ENCODE measurements at places on chromosomes 4 and X. TPM values are rescaled to one million over a fixed set of nuclear protein-coding genes. Genes with fewer than 3 reads are reported as not detected.
A peak's percentile ranks its signal among the peaks of the same experiment; 100 is the strongest.

DNA sequence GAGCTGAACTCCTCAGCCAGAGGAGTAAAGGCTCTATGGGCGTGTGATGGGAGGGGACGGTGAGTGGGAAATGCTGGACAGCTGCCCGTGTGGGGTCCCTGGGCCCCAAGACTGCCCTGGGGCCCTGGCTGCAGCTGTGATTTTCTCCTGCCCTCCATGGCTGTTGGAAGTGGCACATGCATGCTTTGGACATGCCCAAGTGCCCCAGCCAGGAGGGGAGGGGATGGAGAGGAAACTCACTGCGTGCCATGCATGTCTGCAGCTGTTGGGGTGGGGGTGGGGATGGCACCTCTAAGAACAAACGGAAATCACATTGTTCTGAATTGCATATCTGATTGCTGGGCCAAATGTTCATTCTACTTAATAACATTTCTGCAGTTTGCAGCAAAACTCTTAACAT is 52.4 kb downstream of the MID2 start:
- no peak for DNase-seq
- no peak overlapping the region for H3K4me3 ChIP-seq
- no peak overlapping the region for H3K27ac ChIP-seq
- H3K4me1 ChIP-seq = no peaks in the 10 kb centered on the region

DNA sequence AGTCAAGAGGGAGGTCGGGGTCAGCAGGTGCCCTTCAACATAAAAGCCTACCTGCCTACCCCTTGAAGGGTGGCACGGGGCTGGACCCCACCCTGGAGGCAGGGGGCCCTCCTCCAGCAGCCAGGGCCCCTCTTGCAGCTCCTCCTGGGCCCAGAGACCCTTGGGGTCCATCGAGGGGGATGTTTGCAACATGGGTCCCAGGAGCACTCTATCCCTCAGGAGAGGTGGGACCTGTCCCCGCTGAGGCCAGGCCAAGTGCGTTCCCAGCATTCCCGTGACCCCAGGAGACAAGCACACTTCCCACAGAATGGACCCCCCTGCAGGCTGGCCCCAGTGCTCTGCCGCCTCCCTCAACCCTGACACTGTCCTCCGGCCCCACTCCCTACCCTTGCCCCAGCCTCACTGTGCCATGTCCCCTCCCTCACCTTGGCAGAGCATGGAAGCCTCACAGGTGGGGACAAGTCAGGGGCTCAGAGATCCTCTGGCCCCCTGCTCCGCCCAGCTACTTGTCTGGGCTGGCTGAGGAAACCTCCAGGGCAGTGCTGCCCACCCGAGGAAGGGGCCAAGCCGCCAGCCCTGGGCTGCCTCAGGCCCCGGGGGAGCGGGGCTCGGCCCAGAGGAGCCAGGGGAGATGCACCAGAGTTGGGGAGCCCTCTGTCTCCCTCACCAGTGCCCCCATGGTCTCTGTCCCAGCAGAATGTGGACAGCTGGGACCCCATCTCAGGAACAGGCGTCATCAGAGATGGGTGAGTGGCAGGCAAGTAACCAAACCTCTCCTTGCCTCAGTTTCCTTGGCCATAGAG is 2.2 kb downstream of the MXD4 start:
- no peak overlapping the region for H3K27ac ChIP-seq
- H3K27me3 ChIP-seq = no peaks in the 10 kb centered on the region
- H3K36me3 ChIP-seq = peaks cover 10% of the 10 kb centered on the region
- peak overlapping the region; percentile 79 for H3K4me3 ChIP-seq

The TEC gene
- 0.99 TPM for polyA plus RNA-seq

DNA sequence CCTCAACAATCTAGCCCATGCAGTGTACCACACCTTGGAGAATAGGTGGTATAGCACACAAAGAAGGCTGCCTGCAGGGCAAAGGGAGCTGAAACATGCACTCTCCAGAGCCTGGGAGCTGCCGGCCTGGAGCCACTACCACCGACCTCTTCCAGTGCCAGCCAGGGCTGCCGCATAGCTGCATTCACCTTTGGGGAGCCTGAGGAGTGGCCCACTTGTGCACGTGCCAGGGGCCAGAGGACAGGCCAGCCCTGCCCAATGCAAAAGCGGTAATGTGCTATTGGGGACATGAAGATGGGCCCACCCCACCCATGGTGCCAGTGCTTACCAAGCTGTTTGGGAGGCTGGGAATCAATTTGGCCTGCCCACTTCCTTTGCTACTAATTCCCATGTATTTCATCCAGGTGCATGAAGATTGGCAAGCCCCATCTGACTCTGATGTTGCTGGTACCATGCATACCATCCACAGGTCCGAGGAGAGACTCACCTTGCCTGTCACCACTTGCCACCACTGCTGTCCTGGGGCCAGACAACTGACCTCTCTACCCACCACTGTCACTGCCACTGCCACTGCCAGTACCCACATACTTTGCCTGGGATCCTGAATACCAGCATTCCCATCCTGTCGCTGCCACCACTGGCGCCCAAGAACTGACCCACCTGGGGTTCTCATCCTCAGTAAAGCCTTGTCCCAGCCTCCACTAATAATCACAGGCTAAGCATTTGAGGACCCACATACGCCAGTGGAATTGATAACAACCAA is 506.9 kb downstream of the MAGEB5 start:
- H3K4me3 ChIP-seq = no peak overlapping the region
- H3K4me1 ChIP-seq = no peaks in the 10 kb centered on the region
- DNase-seq = no peak
- H3K27me3 ChIP-seq = no peaks in the 10 kb centered on the region

The TEX13B gene
- not detected for polyA plus RNA-seq

The PPBP gene
- polyA plus RNA-seq = not detected

DNA sequence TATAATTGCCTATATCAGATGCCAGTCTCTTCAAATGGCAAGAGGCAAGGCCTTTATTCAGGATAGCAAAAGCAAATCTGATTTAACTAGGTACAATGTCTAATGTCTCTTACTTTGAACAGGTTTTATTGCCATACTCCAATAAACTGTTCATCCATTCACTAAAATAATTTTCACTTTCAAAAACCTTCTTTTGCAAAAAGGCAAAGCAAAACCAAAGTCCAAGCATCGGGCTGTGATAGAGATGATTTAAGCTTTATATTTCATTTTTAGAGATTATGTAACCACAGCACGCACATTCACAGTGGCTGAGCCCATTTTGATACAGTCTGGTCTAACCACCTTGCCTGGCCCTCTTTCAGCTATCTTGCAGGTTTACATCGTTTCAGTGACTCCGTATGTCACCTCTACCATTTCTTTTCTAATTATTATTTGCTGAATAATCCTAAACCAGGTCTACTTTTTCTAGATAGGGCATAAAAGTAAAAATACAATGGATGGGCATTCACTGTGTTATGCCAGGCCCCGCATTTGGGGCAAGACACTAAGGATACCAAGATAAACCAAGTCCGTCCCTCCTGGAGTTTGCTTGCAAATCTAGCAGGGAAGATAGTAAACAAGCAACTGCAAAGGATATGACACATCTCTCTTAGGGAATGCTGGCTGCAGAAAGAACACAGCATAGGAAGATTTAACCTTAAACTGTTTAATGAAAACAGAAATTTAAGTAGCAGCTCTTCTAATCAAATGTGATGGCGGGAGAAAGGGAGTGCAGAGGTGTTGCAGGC is 1.8 kb downstream of the CASP3 start:
- no peaks in the 10 kb centered on the region for H3K27me3 ChIP-seq
- peak overlapping the region; percentile 89 for H3K4me3 ChIP-seq
- peaks cover 11% of the 10 kb centered on the region for H3K4me1 ChIP-seq
- peak overlapping the region; percentile 41 for H3K27ac ChIP-seq
- peak; percentile 30 for DNase-seq
- no peaks in the 10 kb centered on the region for H3K36me3 ChIP-seq

- no peak for DNase-seq
- no peaks in the 10 kb centered on the region for H3K36me3 ChIP-seq
- no peak overlapping the region for H3K27ac ChIP-seq
- H3K27me3 ChIP-seq = no peaks in the 10 kb centered on the region
Measured at GRCh38 chrX:136862546-136862945, 18.0 kb downstream of the RBMX start.

Measured in fibroblast of lung (primary cell).